ENCODE measurements at places on chromosomes 16 and 17.
A peak's percentile ranks its signal among the peaks of the same experiment; 100 is the strongest.

DNA sequence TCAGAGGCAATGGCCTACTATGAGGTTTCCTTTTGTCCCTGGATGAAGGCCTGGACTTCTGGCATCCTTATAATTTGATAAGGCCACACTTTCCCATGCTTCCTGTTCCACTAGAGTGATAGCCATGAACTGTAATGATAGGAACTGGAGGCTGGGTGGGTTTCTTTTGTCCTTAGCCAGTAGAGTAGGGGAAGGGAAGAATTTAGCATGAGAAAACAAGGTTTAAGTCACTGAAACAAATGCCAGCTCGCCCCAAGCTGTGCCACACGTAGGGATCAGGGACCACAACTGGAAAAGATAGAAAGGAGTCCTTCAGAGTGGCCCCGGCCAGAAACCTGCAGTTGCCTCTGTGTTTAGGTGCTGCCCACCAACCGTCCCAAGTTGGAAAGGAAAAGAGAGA is 80.9 kb upstream of the C17orf78 start:
- no peak for DNase-seq

DNA sequence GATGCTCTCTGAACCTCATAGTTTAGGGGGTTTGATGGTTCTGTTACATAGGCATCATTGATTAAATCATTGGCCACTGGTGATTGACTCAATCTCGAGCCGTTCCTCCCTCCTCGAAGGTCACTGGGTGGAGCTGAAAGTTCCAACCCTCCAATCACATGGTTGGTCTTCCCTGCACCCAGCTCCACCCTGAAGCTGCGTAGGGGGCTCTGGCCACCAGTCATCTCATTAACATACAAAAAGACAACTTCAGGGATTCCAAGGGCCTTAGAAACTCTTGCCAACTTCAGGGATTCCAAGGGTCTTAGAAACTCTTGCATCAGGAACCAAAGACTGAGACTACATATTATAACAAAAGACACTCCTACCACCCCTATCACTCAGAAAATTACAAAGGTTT is 306.5 kb upstream of the TNRC6C start:
- no peak for DNase-seq

DNA sequence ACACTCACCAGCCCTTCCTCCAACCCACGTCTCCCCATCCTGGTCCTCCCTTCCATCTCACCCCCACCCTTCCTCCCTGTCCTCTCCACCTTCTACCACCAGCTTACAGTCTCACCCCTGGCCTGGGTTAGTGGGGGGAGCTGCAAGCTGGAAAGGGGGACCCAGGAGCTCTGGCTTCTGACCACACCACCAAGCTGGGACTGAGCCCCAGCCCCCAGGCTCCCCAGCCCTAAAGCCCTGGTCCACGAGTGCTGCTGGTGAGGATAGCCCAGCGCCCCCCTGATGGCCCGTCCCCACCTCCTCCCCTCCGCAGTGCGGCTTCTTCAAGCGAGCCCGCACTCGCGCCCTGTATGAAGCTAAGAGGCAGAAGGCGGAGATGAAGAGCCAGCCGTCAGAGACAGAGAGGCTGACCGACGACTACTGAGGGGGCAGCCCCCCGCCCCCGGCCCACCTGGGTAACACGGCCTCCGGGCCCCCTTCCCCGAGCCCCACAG is 7.2 kb upstream of the PDK2 start:
- DNase-seq = no peak

DNA sequence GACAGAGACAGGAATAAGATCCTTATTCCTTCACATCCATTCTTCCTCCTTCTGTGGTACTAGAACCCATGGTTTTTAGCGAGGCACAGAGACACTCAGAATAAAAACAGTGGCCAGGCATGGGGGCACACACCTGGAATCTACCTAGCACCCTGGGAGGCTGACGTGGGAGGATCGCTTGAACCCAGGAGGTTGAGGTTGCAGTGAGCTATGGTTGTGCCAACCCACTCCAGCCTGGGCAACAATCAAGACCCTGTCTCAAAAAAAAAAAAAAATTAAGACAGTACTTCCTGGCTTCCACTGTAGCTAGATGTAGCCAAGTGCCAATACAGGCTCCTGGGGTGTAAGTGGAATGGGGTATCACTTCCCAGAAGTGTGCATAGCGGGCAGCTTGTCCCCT is 7.4 kb upstream of the SPNS1 start:
- DNase-seq = no peak

DNA sequence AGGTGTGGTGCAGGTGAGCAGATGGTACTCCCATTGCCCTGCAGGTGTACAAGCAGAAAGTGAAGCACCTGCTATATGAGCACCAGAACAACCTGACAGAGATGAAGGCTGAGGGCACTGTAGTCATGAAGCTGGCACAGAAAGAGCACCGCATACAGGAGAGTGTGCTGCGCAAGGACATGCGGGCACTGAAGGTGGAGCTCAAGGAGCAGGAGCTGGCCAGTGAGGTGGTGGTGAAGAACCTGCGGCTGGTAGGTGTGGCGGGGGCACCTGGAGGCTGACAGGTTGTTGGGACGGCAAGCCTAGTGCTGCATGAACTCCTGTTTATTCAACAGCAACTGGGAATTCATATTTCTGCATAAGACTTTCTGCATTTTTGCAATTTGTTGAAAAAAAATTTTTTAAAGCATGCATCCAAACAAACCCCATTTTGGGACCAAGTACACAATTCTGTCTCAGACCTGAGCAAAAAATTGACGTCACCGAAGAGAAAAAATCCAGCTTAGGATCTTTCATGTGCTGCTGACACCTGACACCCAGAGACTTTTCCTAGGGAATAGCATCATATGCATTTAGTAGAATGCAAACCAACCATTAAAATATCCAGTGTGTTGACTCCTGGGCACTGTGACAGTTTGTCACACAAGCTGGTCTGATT is 13.5 kb upstream of the DBNDD1 start:
- DNase-seq = no peak

- DNase-seq = no peak
These were observed 88.7 kb downstream of the AXIN2 start for GRCh38 chr17:65472666-65473309.

GRCh38 chr17:78771758-78772382 is 10.2 kb downstream of the CYTH1 start:
- no peak for DNase-seq

DNA sequence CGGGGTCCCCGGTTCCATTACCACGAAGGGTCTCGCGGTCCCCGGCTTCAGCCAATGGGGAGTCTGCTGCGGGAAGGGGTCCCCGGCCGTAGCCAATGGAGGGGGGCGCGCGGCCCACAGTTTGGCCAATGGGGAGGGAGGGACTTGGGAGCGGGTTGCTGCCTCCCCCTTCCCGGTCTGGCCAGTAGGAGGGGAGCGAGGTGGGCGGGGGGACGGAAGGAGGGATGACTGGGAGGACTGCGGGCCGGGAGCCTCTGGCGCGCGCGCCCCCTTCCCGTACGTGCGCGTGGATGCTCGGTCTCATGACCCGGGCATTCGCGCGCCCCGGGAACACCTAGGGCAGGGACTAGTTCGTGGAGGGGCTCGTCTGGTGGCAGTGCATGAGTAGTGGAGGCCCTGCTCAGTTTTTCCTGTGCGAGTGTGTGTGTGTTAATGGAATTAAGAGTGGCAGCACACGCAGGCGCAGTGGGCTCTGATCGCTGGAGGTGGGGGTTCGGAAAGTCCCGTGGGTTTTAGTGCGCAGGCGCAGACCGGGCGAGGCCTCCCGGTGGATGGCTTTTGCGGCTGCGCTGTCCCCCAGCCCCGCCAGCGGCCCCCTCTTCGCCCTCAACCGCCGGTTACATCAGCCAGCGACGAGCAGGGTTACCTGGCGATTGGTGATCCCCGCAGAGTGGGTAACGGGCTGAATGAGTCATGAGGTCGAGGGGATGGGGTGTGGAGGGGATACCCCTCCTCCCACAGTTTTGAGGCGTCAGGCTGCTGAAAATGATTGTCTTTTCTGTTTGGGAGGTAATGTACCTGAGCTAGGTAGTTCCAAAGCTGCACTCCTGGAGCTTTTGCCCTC is 1.3 kb downstream of the ATXN2L start:
- peak; percentile 99 for DNase-seq

- DNase-seq = no peak
These were observed 176.4 kb upstream of the ZKSCAN2 start for GRCh38 chr16:25434064-25434463.

- DNase-seq = peak; percentile 33
These were observed 24.1 kb downstream of the XYLT1 start for GRCh38 chr16:17446661-17447060.

- no peak for DNase-seq
These were observed 274.2 kb upstream of the SOX9 start for GRCh38 chr17:71846561-71847110.

- no peak for DNase-seq
These were observed 28.5 kb downstream of the GLP2R start for GRCh38 chr17:9854255-9854654.

All from glutamatergic neuron (in vitro differentiated cells).